ENCODE measurements at places on chromosomes 2 and 18. TPM values are rescaled to one million over a fixed set of nuclear protein-coding genes. Genes with fewer than 3 reads are reported as not detected.

The LMAN2L gene
- total RNA-seq, result 7.5 TPM

The GAREM1 gene
- total RNA-seq, result 2.8 TPM

GRCh38 chr2:31354837-31355236, 59.7 kb downstream of the XDH start:
- peak; percentile 46 for DNase-seq

DNA sequence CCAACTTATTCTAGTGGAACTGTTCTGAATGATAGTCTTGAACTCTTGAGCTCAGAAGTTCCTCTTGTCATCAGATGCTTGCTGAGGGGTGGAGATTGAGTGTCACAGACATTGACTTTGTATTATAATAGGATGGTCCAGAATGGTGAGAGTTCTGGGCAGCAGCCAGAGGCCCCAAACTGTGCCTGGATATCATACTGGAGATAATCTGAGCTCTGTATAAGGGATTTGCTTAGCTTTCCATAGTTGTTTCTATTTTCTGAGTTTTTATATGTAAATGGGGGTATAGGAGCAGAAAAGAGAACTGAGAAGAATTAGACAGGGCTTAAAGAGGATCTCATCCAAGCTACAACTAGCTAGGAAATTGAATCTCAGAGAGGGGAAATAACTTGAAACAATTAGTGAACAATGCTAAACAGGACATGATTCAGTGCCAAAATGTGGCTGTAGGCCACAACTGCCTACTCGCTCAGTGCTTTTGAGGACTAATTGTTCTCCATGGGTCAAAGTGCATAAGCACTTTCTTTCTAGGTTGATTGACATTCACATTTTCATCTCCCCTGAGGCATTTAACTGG, 10.1 kb upstream of the LCLAT1 start:
- DNase-seq, result peak; percentile 10

Data from HT1080 (cell line).